ENCODE measurements at places on chromosomes 5 and 9.
A peak's percentile ranks its signal among the peaks of the same experiment; 100 is the strongest.

- no peak for DNase-seq
Observed at GRCh38 chr5:155295111-155295510, 281.6 kb downstream of the KIF4B start.

GRCh38 chr5:65834306-65834705, 92.1 kb upstream of the ERBIN start:
- DNase-seq = no peak

DNA sequence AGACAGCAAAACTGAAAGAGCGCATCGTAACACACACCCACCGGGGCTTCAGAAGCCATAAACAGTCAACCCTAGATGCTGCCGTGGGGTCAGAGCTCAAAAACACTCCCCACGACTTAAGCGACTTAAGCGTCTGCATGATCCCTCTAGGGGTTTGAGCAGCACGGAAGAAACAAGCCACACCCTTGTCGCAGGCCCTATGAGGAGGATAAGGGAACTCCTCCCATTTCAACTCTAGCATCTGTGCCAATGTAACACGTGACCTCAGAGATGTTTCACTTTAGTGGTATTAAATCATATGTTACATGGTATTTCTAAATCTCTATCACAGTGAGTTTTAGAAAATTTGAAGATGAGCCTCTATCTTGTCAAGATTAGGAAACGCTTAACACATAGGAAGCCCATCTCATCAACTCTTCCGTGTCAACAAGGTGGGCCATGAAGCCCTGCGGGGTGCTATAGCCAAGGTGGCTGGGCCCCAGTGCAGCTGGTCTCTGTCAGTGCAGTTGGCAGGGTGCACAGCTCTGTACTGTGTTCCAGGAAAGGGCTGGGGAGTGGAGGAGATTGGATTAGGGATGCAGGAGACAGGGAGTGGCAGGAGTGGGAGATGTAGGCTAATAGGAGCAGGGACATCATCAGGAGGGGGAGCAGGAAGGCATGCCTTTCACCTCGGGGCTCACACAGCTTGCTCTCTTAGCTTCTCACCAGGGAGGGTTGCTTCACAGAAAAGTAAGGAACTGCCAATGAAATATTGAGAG, 33.1 kb downstream of the ZCCHC9 start:
- no peak for DNase-seq

DNA sequence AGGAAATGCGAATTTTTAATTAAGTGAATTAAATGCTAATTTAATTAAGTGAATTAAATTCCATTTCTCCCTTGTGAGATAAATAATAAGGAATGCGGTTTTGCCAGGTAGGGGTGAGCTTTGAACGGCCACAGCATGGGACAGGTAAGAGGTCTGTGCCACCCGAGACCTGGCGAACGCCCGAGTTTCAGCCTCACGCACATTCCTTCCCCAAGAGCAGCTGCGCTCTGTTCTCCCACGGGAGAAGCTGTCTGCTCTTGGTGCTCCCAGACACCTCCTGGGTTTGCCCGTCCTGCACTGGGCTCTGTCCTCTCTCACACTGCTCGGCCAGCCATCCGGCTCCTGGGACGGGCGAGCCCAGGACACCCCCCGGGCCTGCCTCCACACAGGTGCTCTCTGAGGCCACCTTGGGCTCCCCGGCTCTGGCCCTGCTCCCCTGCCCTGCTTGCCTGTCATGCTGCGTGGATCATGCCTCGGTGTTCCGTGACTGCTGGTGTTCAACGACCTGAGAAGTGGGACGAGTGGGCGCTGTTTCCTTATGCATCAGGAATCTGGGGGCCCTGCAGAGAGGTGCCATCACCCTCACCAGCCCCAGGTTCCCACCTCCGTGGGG, 13.7 kb upstream of the CAMSAP1 start:
- no peak for DNase-seq

GRCh38 chr5:126718236-126718868, 58.6 kb upstream of the LMNB1 start:
- no peak for DNase-seq

DNA sequence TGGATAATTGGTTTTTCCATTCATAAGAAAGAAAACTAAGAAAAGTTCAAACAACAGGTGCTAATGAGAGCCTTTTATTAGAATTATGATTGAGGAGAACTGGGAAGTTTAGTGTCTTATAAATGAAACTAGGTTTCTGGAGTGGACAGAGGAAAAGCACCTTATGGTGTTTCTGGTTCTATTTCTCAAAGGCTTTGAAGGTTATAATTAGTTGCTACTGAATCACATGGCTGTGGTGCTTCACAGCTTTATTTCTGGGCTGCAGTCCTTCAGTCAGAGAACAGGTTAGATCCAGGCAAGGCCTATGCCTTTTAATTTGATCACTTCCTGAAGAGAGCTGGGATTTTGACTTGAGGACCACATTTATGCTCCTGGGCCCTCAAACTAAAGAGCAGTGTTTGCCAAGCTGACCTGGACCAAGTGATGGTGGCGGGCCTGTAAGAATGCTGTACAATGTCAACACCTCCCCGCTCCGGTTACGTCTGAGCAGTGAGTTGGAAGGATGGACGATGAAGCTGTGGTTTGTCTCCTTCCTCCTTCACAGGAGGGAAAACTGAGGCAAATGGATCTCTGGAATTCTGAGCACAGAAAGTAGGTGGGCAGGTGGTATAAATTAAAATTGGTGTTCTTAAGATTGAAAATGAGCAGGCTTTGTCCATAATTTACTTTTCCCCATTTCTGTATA, 56.0 kb downstream of the ZNF462 start:
- no peak for DNase-seq

- no peak for DNase-seq
Observed at GRCh38 chr5:124111886-124112285, 599.9 kb downstream of the CSNK1G3 start.

- no peak for DNase-seq
Observed at GRCh38 chr9:134153450-134153849, 10.9 kb downstream of the RNU6ATAC start.

DNA sequence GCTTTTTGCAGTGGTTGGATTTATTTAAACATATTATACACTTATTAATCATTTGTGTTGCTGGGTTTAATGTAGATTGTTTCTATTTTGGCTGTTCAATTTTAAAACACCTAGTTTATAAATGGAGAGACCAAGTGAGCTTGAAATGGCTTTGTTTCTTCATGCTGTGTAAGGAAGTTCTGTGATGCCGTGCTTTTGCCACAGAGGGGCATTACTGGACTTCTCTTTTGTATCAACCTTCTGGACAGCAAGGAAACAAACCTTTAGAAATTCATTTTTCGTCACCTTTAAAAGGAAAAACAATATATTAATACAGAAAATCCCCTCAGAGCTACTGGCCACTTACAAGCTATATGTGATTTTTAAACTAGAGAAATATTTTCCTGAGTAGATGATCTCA, 81.9 kb downstream of the DMRTA1 start:
- no peak for DNase-seq

GRCh38 chr5:114055318-114056184, 306.3 kb upstream of the KCNN2 start:
- no peak for DNase-seq

DNA sequence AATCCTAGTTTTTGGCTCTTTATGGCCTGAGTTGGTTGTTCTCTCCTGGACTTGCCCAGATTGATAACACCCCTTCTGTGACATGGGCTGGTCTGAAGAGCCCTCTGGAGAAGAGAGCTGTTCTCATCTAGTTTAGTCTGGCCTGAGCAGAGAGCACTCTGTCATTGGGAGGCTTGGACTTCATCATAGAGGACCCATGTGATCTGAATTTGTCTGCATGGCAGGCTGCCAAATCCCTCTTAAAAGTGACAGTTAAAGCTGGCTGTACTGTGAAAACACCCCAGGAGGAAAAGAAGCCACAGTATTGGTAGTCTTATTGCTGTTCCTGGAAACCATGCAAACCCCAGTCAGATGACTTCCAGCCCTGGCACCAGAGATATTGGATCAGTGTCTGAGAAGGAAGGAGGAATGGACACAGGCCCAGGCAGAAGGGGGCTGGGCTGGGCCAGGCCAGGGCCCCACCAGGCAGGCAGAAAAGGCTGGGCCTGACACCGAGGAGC, 3.7 kb upstream of the WDR31 start:
- DNase-seq = no peak

DNA sequence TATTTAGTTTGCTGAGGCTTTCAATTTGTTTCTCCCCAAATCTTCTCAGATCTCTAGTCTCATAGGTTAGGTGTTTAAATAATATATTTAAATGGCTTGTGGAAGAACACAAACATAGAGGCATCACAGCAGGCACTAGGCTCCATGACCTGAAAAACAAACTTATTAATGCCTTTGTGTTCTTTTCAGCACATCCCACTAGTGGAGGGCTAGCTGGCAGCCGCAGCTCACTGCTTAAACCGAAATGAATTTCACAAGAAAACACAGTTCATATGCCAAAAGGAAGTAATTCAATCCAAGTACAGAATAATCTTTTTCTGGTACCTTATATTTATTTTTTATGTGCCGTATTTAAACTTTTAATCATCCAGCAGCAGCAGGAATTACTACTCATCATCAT, 382.5 kb downstream of the PLK2 start:
- no peak for DNase-seq

DNA sequence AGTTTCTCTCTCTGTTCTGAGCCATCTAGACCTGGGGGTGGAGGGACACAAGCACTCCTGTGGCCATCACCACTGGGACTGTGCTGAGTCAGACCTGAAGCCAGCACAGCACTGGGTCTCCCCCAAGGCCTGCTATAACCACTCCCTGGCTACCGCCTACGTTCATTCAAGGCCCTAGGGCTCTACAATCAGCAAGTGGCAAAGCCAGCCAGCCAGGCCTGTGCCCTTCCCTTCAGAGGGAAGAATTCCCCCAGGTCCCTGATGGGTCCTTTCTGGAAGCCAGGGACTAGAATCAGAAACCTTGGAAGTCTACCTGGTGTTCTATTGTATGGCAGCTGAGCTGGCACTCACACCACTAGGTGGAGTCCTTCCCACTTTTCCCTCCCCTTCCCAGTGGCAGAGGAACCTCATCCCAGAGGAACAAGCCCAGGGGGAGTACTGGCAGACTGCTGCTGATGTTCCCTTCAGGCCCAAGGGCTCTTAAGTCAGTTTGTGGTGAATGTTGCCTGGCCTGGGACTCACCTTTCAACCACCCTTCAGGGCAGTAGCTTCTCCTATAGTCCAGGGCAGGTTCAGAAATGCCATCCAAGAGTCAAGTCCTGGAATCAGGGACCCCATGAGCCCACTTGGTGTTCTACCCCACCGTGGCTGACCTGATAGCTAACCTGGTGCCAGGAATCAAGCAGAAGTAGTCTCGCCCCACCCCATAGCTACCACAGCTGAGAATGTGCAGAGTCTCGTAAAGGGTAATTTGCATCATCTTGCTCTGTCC, 20.0 kb downstream of the JMY start:
- peak; percentile 24 for DNase-seq

- DNase-seq = no peak
Observed at GRCh38 chr9:100729336-100729895, 151.5 kb downstream of the CAVIN4 start.

GRCh38 chr5:59390074-59390659, 503.4 kb downstream of the PDE4D start:
- no peak for DNase-seq

GRCh38 chr5:53151713-53152458, 42.3 kb upstream of the MOCS2 start:
- no peak for DNase-seq

DNA sequence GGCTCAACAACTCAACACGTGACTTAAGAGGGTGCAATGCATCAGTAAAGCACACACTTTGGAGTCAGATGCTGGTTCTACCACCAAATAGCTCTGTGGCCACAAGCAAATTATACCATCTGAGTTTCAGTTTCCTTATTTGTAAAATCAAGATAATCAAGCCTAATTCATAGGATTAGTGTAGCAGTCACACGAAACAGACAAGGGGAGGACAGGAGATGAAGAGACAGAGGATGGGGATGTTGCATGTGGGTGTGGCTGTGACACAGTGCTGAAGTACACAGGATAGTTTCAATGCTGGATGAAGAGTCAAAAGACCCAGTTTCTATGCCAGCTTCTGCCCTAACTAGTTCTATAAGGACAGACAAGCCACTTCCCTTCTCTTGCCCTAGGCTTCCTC, 60.2 kb downstream of the SPOCK1 start:
- peak; percentile 93 for DNase-seq

GRCh38 chr5:25974451-25974850, 1063.9 kb downstream of the CDH9 start:
- DNase-seq = no peak

DNA sequence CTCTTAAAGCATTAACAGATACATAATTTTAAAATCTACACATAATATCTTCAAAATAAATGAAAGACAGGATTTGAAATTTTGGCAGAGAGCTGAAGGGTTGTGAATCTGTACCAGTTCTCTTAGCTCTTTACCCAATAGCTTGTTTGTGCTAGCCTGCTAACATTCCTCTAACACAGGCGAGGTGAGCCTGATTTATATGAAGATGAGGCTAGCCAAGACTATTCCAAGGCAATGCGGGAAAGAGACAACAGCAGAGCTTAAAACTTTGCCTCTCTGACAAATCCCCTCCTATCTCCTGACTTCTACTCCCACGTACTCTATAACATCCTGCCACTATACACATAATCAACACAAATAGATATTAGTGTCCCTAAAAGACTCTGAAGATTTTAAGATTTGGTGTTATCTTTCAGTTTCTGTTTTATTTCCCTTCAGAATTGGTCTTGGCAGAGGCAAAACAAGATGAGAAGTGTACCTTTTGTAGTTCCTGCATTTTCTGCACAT, 745.6 kb upstream of the ZNF608 start:
- DNase-seq = no peak

DNA sequence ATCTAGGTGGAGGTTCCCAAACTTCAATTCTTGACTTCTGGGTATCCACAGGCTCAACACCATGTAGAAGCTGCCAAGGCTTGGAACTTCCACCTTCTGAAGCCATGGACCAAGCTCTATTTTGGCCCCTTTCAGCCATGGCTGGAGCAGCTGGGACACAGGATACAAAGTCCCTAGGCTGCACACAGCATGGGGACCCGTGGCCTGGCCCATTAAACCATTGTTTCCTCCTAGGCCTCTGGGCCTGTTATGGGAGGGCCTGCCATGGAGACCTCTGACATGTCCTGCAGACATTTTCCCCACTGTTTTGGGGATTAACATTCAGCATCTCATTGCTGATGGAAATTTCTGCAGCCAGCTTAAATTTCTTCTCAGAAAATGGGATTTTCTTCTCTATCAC, 1908.0 kb downstream of the EFNA5 start:
- DNase-seq = no peak

GRCh38 chr5:171386861-171387344, 746 bp upstream of the NPM1 start:
- no peak for DNase-seq

GRCh38 chr5:177311392-177311722, 341 bp downstream of the MXD3 start:
- DNase-seq = no peak

GRCh38 chr5:168531987-168532864, 3.1 kb downstream of the FBLL1 start:
- DNase-seq = no peak

DNA sequence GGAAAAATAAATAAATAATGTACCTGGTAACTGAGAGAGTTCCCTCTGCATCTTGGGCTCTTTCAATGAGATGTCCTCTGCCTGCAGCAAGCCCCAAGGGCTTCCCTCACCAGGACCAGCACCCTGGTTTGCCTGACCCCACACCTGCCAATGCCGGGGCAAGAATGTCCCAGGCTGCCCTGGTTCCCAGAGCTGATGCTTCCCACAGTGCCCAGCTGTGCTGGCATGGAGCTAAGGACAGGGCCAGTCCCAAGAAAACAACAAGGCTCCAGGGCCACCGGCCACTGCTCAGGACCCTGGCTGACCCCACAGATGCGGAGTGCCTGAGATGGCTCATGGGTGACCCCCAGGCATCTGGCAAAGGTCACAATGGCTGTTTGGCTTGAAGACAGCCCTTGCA, 123.5 kb downstream of the KCNIP1 start:
- DNase-seq = no peak

GRCh38 chr9:126886897-126887296, 26.5 kb downstream of the ZBTB34 start:
- no peak for DNase-seq
